Stimulated activated CD4-positive, alpha-beta T cell treated with anti-CD3 and anti-CD28 coated beads, Interleukin-4, amount 100 ng/mL, for 4 hours (primary cell): ENCODE measurements at places on chromosomes 3 and 15.

- no peak for DNase-seq
Measured at GRCh38 chr3:171177056-171177455, 150.5 kb upstream of the SLC2A2 start.

DNA sequence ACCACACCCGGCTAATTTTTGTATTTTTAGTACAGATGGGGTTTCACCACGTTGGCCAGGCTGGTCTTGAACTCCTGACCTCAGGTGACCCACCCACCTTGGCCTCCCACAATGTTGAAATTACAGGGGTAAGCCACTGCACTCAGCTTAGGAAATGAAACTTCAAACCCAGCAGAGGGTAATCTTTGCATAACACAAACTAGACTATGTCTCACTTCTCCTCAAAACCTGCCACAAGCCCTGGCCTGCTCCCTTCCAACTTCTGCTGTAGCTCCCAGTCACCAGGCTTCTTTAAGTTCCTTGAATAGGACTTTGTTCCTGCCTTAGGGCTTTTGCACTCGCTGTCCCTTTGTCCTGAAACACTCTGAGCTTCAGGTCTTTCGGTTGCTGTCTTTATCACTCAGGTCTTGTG, 39.2 kb upstream of the SEMA4B start:
- no peak for DNase-seq

DNA sequence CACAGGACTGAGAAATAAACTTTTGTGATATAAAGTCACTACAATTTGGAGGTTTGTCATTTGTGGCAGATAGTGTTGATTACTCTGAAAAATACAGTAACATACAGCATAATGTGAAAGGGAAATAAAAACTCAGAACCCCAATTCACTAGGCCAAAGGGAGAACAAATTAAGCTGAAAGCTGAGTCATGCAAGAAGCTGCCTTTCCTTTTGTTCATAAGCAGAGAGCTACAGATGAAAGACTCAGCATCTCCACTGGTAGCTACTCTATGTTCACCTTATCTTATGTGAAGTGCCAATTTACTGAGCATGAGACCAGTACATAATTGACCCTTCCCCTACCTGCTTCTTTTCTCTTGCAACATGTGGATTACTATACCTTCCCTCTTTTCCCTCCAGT, 19.3 kb upstream of the SLTM start:
- DNase-seq: no peak

DNA sequence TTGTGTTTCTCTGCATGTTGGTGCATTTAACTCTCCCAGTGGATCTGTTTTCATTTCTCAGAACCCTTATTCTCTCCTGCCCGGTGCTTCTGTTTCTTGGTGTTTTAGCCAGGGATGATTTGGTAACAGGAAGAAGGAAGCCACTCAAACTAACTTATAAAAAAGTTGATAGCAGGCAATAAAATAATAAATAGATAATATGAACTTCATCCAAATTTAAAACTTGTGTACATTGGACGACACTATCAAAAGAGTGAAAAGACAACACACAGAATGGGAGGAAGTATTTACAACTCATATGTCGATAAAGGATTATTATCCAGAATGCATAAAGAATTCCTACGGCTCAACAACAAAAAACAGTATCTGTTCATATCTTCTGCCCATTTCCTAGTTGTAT, 37.3 kb upstream of the CHRNA7 start:
- DNase-seq: no peak

DNA sequence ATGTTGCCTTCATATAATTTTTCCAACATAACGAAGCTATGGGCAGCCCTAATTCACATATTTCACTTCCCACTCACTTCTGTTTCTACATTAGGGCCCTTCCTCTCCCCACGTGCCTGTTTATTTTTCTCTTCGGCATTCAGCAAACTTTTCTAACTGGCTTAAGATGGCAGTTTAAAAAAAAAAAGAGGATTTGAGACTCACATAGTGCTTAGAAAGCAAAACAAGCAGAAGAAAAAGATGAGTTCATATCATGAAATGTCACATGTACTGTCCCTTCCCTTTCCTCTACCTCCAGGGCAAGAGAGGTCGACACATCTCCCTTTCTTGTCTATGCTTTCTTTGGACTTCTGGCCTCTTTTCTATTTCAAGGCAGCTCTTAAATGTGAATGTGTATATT, 30.6 kb downstream of the SLC49A4 start:
- no peak for DNase-seq

GRCh38 chr15:68681836-68682235, 103.0 kb downstream of the CORO2B start:
- no peak for DNase-seq

- no peak for DNase-seq
Measured at GRCh38 chr3:12158387-12159226, at the start of gene TIMP4. Gene TIMP4 (minus strand): TSS chr3:12158912. CDS start chr3:12158840, 72 bp downstream.

DNA sequence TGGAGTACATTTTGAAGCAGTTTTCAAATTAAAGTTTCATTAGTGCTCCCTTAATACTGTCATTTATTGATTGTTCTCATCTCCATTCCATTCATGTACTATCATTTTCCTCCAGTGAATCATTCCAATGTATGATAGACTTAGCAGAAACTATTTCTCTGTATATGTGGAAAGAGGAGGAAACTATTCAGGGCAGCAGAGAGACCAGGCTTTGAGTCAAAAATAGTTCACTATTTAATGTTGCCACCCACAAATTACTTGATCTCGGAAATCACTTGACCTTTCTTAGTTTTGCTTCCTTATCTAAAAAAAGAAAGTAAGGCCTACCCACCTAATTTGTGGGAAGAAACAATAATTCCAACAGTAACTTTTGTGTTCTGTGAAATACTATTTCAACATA, 610.5 kb upstream of the ZNF385D start:
- no peak for DNase-seq

GRCh38 chr3:40398346-40398745, 11.4 kb downstream of the ENTPD3 start:
- DNase-seq: no peak

DNA sequence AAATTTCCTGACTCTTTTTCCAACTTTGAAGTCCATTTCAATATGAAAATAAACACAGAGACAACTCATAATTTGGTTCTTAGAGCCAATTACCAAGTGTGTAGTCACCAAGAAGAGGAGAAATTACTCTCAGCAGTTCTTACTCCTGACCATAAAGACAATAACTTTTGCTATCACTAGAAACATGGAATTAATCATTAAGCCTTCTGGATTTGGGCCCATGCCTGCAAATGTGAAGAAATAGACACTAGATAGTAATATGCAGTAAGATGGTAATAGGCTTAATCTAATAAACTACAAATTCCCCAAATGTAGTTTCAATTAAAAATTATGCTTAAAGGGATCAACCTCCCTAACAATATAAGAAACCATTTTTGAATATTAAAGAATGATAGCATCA, 185.1 kb upstream of the AGTR1 start:
- DNase-seq: no peak

- DNase-seq: no peak
Measured at GRCh38 chr3:186097317-186097662, 11.6 kb downstream of the ETV5 start.

- no peak for DNase-seq
Measured at GRCh38 chr3:73511571-73512525, 112.9 kb downstream of the PDZRN3 start.

DNA sequence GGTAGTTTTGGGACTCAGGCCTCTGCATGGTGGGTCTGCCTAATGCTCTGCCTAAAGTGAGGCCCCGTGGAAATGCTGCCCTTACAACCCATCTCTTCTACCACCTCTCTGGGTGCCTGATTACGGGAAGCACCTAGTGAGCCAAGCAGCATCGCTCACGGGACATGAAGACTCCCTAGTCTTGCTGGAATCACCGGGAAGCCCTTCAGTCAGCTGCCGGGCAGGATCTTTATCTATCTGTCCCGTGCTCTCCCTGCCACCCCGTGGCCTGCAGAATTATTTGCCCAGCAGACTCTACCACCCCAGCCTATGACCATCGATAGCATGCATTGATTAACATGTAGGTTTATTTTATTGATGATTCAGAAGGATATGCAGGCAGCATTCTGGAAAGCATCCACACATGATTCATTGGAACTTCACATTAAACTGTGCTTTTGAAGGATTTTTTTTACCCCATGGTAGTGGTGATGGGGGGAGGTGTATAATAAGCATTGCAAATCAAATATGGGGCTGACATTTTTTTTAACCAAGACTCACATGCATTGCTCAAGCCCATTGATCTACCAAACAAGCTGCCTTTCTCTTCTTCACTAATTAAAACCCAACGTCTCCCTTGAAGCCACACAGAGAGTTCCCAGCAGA, 63.1 kb downstream of the ATP2B2 start:
- DNase-seq: no peak

- no peak for DNase-seq
Measured at GRCh38 chr3:125383744-125384143, 8.6 kb upstream of the ZNF148 start.

DNA sequence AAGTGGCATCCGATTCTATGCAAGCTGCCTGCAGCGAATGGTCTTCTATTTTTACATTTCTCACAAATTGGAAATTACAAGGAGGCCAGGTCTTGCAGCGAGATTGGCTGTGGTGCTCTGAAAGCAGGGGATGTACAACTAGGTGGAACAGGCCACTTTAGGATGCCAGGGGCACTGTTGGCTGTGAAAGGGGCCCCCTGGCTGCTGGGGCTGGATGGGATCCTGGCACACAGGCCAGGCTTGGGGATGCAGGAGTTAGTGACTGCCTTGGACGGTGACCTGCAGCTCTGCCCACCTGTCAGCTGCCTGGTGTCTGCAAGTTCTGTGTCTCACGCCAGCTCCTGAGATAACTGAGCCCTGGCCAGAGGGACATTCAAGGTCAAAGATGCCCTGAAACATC, 4.6 kb downstream of the SLC6A1 start:
- no peak for DNase-seq
